ENCODE measurements at places on chromosomes 3 and 15.

- DNase-seq: no peak
Observed at GRCh38 chr15:51830276-51830806, 888 bp downstream of the TMOD3 start.

- DNase-seq: no peak
Observed at GRCh38 chr3:181017690-181018089, 28.2 kb upstream of the DNAJC19 start.

DNA sequence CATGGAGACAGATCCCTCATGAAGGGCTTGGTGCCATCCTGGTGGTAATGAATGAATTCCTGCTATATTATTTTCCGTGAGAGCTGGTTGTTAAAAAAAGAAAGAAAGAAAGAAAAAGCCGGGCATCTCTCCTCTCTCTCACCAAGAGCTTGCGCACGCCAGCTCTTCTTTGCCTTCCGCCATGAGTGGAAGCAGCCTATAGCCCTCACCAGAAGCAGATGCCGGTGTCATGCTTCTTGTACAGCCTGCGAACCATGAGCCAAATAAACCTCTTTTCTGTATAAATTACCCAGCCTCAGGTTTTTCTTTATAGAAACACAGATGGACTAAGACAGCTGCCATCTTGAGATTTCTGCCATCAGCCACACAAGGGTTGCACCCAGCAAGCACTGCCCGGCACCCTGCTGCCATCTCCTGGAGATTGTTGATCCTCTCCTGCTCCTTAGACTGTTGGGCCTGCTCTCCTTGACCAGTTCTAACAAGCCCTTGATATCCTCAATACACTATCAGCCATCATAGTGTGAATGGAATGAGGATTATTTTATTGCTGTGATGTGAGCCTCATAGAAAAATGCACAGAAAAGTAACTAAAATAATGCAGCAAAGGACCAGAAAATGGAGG is 3.5 kb upstream of the AHSG start:
- no peak for DNase-seq

GRCh38 chr3:128006061-128007032 is 45.9 kb upstream of the SEC61A1 start:
- DNase-seq: no peak

- DNase-seq: no peak
Observed at GRCh38 chr3:135759651-135760050, 205.9 kb upstream of the PPP2R3A start.

- no peak for DNase-seq
Observed at GRCh38 chr3:106566277-106566676, 697.5 kb upstream of the CBLB start.

DNA sequence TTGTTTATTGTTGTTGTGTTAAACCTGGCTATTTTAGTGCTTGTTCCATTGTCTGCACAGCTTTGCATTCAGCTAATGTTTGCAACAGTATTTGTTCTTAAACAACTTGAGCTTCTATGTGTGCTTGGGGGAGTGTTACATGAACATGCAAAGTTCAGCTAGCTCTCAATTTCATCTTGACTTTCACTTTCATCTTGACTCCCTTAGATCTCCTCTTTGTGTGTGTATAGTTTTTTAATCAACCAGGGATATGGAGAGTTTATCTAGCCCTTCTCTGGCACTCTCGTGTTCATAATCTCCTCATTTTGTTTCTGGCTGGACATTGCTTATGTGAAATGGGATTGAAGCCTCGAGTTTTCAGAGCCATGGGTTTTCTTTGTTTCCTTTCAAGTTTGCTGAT is 212.4 kb upstream of the ZBTB20 start:
- DNase-seq: no peak

DNA sequence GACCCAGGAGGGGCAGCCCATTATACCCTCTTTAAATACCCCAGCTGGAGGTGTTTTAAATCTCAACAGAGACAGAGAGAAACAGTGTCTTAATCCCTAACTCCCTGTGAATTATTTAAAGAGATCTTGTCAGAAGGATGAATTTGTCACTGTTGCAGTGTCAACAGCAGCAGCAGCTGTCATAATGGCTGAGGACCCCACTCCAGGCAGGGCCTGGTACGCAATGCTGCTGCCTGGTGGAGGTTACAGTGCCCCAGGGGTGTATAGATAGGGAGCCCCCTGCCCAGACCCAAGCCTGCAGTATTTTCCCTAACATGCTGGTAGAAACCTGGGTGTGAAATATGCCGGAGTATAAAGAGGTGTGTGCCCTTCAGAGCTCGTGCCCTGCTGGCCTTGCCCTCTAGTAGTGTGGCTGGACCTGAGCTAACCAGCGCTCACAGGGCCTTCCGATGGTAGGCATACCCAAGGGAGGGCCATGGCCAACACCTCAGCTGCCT is 143.0 kb downstream of the EPHB1 start:
- DNase-seq: no peak

- no peak for DNase-seq
Observed at GRCh38 chr3:65641045-65641444, 397.7 kb downstream of the MAGI1 start.

DNA sequence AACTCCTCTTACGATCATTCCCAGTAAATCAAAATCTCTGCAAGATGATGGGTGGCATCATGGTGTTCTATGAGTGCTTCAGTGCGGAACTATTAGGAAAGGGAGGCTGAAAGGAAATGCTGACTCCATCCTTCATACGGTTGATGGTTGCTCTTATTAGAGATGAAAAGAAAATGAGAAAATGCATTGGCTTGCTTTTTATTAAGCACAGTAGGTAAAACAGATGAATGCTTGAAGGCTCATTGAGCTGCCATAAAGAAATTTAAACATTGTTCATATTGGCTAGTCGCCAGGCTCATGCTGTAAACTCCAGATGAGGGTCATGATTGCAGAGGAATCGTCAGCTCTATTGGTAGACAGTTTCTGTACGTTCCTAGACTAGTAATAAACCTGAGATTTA is 115.8 kb downstream of the EPHA3 start:
- no peak for DNase-seq

All from occipital lobe (tissue), 3 donors.